Sigmoid colon (tissue), 7 donors: ENCODE measurements at places on chromosomes 5 and 9. TPM values are rescaled to one million over a fixed set of nuclear protein-coding genes. Genes with fewer than 3 reads are reported as not detected.

Gene AGXT2
- not detected for total RNA-seq

Gene DMGDH
- 1.8 TPM for total RNA-seq

Gene LIX1
- 1.7 TPM for total RNA-seq

DNA sequence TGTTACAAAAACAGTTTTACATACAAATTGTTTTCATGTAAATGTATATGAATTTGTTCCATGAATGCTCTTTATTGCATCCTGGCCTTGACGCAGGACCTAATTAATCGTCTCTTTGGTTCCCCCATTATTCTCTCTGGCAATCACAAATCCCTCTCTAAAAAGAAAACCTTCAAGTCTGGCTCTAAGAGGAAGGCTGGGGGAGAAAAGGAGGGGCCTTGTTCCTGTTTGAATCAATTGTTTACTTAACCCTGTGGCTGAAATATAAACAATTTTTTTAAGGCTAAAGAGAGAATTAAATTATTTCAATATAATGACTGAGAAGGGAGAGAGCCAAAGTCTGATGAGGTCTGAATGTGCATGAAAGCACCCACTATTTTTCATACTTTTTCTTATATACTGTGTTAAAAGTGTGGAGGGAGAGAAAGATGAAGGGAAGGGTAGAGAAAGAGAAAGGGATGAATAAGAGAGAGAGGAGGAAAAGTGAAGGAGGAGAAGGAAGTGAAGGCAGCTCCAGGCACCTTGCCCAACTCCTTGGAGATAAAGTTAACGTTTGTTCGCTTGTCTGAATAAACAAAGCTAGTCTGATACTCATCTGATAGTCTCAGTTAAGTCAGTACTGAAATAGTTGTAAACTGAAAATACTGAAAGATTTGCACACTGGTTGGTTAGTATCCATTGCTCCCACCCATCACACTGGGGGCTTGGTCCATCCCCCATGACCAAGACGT is 116.4 kb upstream of the SPDL1 start:
- no peak for DNase-seq
- no peak overlapping the region for H3K27ac ChIP-seq
- H3K4me3 ChIP-seq, result no peak overlapping the region
- H3K36me3 ChIP-seq, result no peaks in the 10 kb centered on the region
- H3K4me1 ChIP-seq, result no peaks in the 10 kb centered on the region

DNA sequence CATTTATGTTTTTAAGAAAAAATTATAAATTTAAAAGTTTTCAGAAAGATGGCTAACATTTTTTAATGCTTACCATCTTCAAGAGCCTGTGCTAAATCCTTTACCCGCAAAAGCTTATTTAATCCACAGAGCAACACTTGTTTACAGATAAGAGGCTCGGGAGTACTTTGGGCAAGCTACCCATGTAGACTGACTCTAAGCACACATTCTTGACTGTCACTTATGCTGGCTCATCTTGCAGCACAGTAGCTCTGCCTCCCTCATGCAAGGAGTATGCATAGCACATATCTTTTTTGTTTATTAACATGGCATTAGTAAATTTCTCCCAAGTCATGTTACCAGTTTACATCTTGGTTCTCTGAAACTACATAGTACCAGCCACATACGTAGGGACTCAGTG is 14.7 kb downstream of the SH3RF2 start:
- no peak overlapping the region for H3K4me3 ChIP-seq
- DNase-seq, result no peak
- no peaks in the 10 kb centered on the region for H3K27me3 ChIP-seq
- no peaks in the 10 kb centered on the region for H3K36me3 ChIP-seq
